HFFc6 (cell line): ENCODE measurements at places on chromosomes 6 and 20. TPM values are rescaled to one million over a fixed set of nuclear protein-coding genes. Genes with fewer than 3 reads are reported as not detected.

- DNase-seq: no peak
- peaks cover 31% of the 10 kb centered on the region for H3K4me1 ChIP-seq
- H3K27me3 ChIP-seq: peaks cover 13% of the 10 kb centered on the region
- H3K36me3 ChIP-seq: no peaks in the 10 kb centered on the region
These were observed 28.6 kb upstream of the PCMTD2 start for GRCh38 chr20:64226686-64227580.

- no peak for DNase-seq
- no peaks in the 10 kb centered on the region; the same call in 1 of the 2 replicates for H3K27me3 ChIP-seq
- H3K27ac ChIP-seq: no peak overlapping the region
- H3K36me3 ChIP-seq: peaks cover 5% of the 10 kb centered on the region
- peaks cover 23% of the 10 kb centered on the region for H3K4me1 ChIP-seq
- H3K4me3 ChIP-seq: no peak overlapping the region
These were observed 180.4 kb downstream of the BTBD9 start for GRCh38 chr6:38459291-38459690.

DNA sequence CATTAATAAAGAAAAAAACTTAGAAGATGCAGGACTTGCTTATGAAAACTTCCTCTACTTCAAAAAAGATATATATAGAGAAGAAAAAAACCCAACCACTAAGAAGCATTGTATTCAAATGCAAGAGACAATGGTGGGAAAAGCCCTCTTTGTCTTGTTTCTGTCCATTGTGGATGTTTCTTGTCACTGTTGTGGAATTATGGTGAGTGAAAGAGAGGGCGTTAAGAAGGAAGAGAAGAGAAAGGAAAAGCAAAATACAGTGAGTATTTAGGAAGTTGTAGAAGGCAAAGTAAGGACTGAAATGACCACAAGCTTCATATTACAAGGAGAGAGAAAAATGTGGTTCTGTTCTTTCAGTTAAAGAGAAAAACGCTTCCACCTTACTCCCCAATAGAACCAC lies 14.1 kb upstream of the THBD start:
- H3K4me3 ChIP-seq: no peak overlapping the region
- DNase-seq: no peak
- H3K27me3 ChIP-seq: peaks cover 9% of the 10 kb centered on the region
- peaks cover 20% of the 10 kb centered on the region for H3K4me1 ChIP-seq
- H3K27ac ChIP-seq: no peak overlapping the region

- H3K4me3 ChIP-seq: no peak overlapping the region
- no peaks in the 10 kb centered on the region for H3K36me3 ChIP-seq
- DNase-seq: no peak
- no peak overlapping the region for H3K27ac ChIP-seq
- peaks cover 34% of the 10 kb centered on the region for H3K27me3 ChIP-seq
These were observed 1.2 kb downstream of the TREML2 start for GRCh38 chr6:41199552-41200246.

- H3K36me3 ChIP-seq: no peaks in the 10 kb centered on the region
- peaks cover 20% of the 10 kb centered on the region for H3K4me1 ChIP-seq
- no peak overlapping the region for H3K27ac ChIP-seq
- DNase-seq: peak; percentile 62
- H3K27me3 ChIP-seq: peaks cover 31% of the 10 kb centered on the region
These were observed 5.5 kb upstream of the HLA-E start for GRCh38 chr6:30483677-30484279.

DNA sequence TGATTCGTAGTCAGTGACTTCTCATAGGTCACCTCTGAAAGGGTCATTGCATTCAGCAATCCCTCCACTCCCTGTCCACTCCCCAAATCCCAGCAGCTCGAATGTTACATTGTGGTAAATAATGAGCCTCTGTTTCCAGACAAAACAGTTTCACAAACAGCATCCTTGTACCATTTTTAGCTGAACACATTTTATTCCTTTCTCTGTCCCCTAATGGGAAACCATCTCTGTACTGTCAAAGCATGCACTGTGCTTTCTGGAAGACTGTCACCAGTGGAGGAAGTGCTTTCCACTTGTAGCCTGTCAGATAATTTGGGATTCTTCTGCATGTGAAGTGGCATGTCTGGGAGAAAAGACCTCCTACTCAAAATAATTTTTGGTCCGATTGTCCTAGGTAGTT lies 82.0 kb downstream of the SLC35F1 start:
- no peak overlapping the region for H3K27ac ChIP-seq
- DNase-seq: no peak
- no peaks in the 10 kb centered on the region for H3K36me3 ChIP-seq

- peak overlapping the region; percentile 98 for H3K4me3 ChIP-seq
- peaks cover 25% of the 10 kb centered on the region for H3K36me3 ChIP-seq
- H3K27ac ChIP-seq: peak overlapping the region; percentile 92
These were observed 3.6 kb downstream of the FOXC1 start for GRCh38 chr6:1613346-1613687.

DNA sequence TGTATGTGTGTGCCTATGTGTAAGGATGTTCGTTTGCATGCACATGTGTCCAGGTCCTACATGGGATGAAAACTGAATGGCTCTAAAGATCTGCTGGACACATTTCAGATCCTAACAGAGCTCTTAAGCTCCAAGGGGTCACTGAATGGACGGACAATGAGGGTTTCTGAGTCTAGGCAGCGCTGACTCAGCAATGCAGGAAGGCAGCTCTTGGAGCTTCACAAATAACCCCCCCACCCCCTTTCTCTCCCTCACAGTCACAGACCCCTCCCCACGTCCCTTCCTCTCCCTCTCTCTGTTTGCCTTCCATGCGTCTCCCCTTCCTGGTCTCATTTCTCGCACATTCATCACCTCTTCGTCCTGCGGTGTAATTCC lies 369.8 kb downstream of the PREX1 start:
- H3K4me1 ChIP-seq: no peaks in the 10 kb centered on the region
- H3K27me3 ChIP-seq: peaks cover 2% of the 10 kb centered on the region; the same call in 1 of the 2 replicates
- no peak for DNase-seq
- no peaks in the 10 kb centered on the region for H3K36me3 ChIP-seq

DNA sequence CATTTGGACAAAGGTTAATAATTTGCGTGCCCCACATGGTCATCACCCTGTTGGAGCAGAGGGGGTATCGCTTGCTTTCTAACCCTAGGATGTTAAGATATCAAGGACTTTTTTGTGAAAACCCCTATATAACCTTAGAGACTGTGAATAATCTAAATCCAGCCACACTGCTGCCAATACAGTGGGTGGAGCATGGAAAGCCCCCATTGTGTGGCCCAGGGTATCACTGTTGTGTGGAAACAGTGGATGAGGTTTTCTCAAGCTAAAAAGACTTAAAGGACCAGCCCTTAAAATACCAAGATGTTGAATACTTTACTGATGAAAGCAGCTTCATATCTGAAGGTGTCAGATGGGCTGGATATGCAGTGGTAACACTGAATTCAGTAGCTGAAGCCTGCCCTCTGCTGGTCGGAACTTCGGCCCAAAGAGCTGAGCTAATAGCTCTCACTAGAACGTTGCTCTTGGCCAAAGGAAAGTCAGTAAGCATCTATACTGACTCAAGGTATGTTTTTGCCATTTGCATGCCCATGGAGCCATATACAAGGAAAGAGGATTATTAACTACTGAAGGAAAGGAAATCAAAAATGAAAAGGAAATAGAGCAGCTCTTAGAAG lies 695.2 kb downstream of the PHF3 start:
- peaks cover 6% of the 10 kb centered on the region for H3K27me3 ChIP-seq
- no peaks in the 10 kb centered on the region for H3K4me1 ChIP-seq
- peak; percentile 13 for DNase-seq
- no peak overlapping the region for H3K27ac ChIP-seq
- H3K36me3 ChIP-seq: no peaks in the 10 kb centered on the region

DNA sequence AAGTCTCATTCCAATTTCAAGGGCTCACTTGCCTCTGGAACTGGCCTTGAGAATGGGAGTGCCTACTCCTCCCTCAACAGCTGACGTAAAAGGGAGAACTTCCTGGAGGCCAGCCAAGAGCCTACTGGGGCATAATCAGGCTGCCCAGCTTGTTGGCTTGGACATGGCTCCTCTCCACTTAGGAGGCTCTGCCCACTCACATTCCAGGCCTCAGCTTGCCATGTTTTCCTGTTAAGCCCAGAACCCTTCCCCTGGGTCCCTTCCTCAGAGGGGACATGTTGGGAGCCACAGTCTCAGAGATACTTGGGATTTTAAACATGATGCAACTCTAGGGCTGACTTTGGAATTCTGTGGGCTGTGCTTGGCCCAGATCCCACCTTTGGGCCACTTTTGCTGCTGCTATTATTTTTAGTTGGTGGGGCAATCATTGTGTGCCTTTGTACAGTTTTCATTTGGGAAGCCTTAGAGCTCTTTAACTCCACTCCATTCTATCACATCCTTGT lies 31.5 kb upstream of the ADTRP start:
- no peaks in the 10 kb centered on the region for H3K36me3 ChIP-seq
- H3K27ac ChIP-seq: no peak overlapping the region; the same call in 1 of the 2 replicates
- peak; percentile 66 for DNase-seq
- H3K27me3 ChIP-seq: peaks cover 3% of the 10 kb centered on the region
- H3K4me1 ChIP-seq: peaks cover 22% of the 10 kb centered on the region

DNA sequence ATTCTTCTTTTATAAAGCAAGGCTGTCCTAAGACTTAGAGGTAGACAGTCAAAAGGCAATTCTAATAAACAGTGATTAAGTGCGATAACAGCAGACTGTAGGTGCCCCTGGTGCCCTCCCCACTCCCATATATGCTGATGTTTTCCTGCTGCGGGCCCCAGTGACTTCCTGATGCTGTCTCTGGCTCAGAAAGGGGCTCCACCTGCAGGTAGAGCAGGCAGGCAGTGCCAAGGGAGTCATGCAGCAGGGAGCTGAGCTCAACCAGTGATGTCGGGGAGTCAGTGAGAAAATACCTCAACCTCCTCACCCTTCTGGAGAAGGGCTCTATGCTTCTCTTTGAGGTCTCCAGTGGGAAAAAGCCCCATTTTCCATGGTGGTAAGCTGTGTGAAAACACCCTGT lies 126.7 kb upstream of the SSTR4 start:
- H3K27ac ChIP-seq: no peak overlapping the region
- no peaks in the 10 kb centered on the region for H3K36me3 ChIP-seq
- peaks cover 1% of the 10 kb centered on the region; the same call in 1 of the 2 replicates for H3K27me3 ChIP-seq
- DNase-seq: no peak
- no peak overlapping the region for H3K4me3 ChIP-seq
- H3K4me1 ChIP-seq: no peaks in the 10 kb centered on the region

DNA sequence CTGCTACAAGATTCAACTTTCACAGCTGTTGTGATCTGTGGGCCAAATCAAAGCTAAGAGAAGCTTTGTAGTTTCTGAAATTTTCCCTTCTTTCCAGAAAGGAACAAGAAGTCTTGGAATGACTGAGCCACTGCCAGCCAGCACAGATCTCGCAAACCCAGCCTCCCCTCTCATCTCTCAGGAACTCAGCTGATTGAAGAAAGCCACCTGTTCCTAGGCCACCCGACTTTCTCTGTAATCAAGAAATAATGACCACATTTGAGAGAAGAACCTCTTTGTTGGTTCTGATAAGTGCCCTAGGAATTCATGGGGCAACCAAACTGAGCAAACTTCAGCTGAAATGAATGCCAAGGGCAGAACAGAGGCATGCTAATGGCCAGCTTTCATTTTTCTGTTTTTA lies 61.7 kb downstream of the HDGFL1 start:
- no peak overlapping the region for H3K4me3 ChIP-seq
- H3K4me1 ChIP-seq: no peaks in the 10 kb centered on the region
- H3K27me3 ChIP-seq: peaks cover 2% of the 10 kb centered on the region; the same call in 1 of the 2 replicates
- no peak for DNase-seq

GRCh38 chr20:36465109-36466080 lies 75.9 kb upstream of the MYL9 start:
- H3K4me3 ChIP-seq: peak overlapping the region; percentile 96
- H3K36me3 ChIP-seq: peaks cover 6% of the 10 kb centered on the region
- peak overlapping the region; percentile 95 for H3K27ac ChIP-seq

The GSTA3 gene
- total RNA-seq: not detected in 3 replicates

The COL19A1 gene
- not detected in 3 replicates for total RNA-seq

The FAM217A gene
- total RNA-seq: not detected in 3 replicates

The KCNK5 gene
- total RNA-seq: not detected in 3 replicates

The EPM2A gene
- 3.1 to 5.1 TPM (median 5.0 TPM) in 3 replicates for total RNA-seq

The PLN gene
- not detected in 3 replicates for total RNA-seq

The PLCB4 gene
- total RNA-seq: 76.3 to 96.7 TPM (median 83.5 TPM) in 3 replicates

The FHL5 gene
- not detected in 3 replicates for total RNA-seq

The FOXS1 gene
- not detected in 3 replicates for total RNA-seq
